ENCODE measurements at places on chromosomes 4 and X.

DNA sequence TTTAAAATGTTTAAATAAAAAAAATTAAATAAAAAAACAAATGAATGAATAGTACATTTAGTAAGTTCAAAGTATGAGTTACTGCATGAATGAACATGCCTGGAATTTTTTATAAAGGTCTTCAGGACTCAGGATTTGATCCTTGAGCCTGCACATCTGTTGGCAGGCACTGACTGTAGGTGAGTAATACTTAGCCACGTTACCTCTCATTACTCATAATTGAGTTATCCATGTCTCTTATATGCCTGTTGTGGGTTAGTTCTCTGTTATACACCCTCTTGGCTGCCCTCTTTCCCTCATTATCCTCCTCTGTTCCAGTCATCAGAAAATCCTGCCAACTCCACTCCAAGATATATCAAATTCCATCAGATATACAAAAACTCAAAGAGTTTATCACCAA is 276.0 kb downstream of the FBXW7 start:
- DNase-seq, result no peak

DNA sequence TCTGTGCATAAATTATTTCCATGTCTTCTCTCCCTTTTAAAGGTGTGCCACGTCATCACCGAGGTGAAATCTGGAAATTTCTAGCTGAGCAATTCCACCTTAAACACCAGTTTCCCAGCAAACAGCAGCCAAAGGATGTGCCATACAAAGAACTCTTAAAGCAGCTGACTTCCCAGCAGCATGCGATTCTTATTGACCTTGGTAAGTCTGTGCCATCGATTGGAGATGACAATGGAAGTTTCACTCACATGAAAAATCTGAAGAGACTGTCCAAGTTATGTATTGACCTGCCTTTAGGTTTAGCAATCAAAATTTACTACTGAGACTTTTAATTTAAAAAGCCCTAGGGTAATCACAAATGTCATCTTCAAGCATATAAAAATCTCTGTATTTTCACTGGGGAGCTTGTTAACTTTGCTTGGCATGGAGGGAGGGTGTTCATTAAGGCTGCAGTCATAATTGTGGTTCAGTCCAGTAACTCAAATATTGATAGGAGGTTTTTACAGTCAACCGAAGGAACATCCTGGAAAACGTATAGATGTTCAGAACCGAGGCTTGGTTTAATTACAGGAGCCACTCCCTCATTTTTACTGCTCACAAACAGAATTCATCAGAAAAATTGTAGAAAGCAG is 142.9 kb downstream of the PTTG2 start:
- no peak for DNase-seq

DNA sequence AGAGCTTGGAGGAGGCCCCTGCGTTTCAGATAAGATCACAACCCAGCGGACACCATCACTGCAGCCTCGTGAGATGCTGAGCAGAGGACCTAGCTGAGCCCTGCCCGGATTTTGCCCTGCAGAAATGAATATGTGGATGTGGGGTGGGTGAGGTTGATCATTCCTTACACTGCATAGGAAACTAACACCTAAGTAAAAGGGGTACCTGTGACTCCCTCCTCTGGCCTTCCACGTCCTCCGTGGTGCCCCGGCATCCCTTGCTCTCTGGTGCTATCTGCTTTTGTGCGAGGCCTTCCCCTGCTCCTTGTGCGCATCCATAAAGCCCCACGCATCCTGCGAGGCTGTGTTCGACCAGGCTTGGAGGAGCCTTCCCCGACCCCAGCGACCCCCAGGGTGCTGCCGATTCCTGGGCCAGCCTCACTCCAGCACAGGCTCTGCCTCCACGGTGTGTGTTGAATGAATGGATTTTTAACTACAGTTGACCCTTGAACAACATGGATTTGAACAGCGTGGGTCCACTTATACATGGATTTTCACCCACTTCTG is 25.6 kb upstream of the GPR78 start:
- DNase-seq, result no peak

DNA sequence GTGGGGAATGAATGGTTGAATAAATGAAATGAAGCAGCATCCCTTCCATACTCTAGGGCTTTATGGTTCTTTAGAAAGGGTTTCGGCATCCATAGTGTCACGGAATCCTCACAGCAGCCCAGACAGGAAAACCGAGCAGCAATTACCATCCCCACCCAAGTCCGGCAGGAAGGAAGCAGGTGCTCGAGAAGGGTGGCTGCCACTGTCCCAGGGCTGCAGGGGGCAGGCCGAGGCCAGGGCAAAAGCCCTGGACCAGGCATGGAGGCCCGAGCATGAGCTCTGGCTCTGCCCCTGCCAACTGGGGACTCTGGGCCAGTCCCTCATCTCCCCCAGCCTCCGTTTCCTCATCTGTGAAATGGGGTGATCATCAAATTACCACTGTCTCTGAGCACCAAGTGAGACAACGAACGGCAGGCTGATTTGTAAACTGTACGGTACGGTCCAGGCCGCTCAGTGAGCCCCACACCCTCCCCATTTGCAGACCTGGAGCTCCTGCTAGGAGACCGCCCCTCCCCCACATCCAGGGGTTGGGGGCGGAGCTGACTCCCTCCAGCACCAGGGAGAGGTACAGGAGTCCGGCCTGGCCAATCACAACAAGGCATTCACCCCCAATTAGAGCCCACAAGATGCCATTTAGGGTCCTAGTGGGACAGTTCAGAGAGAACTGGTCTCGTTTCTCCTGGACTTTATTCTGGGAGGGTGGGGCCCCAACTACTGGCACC is 100.4 kb downstream of the WFS1 start:
- no peak for DNase-seq

DNA sequence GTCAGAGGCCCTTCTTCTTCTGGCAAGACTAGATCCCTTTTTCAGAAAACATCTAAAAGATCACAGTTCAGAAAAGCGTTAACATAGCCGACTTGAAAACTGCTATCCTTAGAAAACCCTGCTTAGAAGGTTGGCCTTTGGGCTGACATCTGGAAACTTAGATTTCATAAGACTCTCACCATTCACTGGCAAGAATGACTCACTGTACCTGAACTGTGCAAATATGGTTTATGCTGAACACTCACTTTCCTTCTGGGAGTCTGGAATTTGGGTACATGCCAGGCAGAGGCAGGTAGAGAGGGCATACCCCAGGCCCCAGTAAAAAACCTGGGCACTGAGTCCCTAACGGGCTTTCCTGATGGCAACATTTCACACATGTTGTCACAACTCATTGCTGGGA is 88.8 kb upstream of the GPC3 start:
- DNase-seq, result no peak

GRCh38 chr4:76639288-76639687 is 204.3 kb downstream of the SHROOM3 start:
- no peak for DNase-seq

GRCh38 chrX:12447448-12448064 is 309.3 kb downstream of the FRMPD4 start:
- DNase-seq, result no peak

DNA sequence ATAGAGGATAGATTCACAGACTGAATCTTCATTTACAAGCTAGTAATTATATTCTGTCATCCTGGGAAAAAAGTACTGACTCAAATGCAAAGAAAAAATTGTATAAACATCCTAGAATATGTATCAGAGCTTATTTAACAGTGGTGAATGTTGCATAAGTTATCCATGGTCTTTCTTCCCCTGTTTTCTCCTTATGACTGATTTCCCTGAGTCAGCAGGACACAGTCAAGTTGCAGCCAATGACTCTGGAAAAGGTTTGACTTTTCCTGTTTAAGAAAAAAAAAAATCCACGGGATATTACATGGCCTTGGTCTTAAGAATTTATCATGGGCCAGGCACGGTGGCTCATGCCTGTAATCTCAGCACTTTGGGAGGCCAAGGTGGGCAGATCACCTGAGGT is 36.5 kb downstream of the INPP4B start:
- no peak for DNase-seq

GRCh38 chr4:76726176-76726575 is 171.8 kb downstream of the SOWAHB start:
- no peak for DNase-seq

DNA sequence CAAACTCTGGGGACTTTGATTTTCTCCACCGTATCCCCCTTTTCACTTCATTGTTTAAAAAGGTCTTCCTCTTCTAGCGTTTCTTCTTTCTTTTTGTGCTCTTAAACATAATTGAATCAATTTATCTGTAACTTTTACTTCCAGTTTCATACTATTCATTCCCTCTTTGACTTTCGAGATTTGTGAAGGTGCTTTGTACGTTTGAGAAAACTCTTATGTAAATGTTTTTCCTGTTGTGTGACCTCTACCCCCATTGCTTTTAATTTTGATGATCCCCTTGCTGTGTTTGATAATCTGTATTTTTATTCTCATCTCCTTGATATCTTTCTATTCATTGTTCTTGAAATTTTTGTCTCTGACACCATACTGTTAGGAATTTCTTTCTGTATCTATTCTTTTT is 4.8 kb downstream of the USP38 start:
- no peak for DNase-seq

GRCh38 chr4:94814237-94814636 is 56.5 kb downstream of the BMPR1B start:
- DNase-seq, result no peak

DNA sequence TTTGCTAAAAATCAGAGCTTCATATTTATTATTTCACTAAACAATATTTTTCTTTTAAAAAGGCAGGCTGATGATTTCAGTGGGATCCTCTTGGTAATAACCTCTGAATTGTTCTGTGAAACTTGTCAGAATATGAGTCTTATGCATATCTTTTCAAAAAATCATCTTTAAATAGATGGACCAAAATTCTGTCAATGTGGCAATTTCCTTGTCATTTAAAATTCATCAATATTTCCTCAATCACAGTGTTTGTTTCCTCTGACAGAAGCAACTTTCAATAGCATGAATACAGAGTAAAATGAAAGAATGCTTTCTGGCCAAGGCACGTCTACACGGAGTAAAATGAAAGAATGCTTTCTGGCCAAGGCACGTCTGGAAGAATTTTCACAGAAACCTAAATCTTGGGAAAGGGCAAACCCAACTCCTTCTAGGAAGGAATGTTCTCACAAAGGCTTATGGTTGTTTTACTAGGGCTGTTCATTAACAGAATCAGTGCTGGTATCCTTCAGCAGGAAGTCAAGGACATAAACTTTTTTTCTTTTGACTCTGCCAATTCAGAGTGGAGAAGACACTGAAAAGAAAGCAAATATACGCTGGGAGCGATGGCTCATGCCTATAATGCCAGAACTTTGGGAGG is 99.0 kb upstream of the GPR34 start:
- DNase-seq, result no peak

DNA sequence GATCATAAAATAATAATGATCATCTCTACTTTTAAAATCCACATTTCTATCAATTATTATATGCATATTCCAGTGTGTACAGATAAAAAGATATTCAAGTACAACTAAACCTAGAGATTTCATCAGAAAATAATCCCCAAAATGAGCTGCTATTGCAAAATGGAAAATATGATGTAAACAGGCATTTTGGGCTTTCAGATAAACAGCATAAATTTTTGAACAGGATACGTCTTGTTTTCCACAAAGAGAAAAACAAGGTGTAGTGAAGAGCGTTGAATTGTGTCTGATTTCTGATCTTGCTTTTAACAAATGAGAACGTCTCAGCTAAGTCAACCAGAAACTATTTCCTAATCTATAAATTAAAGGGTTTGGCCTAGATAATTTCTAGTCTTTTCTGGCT is 349.6 kb upstream of the FTHL17 start:
- DNase-seq, result no peak

DNA sequence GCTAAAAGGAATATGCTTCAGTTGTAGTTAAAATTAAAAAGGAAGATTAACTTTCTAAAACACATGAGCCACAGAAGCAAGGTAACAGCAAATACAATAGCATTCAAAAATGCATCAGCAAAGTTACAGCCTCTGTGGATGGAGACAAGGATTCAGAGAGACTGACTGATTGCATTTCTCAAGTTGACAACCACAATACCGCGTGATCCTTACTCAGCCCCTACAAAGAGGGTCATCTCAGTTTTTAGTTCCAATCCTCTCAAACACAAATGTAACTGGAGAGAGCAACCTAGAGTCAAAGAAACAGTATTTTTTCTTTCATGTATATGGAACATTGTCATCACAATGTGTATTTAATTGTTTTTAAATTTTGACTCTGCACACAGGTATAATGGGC is 14.2 kb upstream of the C1QTNF7 start:
- DNase-seq, result no peak

DNA sequence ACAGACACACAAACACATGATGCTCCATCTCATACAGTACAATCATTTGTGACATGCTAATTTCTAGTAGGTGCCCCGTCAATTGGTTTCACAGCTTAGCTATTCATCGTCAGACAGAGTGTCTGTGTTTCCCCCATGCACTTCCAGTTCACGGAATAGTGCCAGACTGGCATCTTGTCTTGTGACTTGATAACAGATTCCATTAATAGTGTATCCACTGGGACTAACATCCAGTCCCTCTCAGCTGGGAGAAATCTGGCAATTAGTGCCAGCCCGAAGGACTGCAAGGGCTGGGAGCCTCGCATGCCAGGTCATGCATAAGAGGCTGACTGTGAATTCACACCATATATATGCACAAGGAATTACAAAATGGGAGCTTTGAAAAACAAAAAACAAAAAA is 20.2 kb upstream of the GATB start:
- no peak for DNase-seq

- no peak for DNase-seq
These were observed 65.6 kb upstream of the CTSO start for GRCh38 chr4:156019246-156019645.

DNA sequence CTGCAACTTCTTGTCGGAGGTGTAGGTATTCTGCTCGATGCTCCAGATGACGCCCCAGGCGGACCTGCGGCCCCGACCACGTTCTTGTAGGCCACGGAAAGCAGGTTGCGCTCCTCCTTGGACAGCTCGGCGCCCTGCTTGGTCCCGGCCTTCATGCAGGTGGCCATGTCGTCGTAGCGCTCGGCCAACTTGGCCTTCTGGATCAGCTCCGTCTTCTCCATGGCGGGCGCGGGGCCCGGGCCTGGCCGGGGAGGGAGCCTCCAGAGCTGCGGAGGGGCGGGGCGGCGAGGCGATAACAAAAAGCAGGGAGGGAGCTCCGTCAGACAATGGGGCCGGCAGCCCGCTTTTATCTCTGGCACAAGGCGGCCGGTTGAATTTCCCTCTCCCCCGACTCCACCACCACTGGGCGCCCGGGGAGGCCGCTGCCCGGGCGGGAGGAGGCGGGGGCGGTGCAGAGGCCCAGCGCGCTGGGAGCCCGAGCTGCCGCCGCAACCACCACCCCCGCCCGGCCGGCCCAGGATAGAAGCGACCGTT is 28.3 kb upstream of the DRP2 start:
- no peak for DNase-seq

DNA sequence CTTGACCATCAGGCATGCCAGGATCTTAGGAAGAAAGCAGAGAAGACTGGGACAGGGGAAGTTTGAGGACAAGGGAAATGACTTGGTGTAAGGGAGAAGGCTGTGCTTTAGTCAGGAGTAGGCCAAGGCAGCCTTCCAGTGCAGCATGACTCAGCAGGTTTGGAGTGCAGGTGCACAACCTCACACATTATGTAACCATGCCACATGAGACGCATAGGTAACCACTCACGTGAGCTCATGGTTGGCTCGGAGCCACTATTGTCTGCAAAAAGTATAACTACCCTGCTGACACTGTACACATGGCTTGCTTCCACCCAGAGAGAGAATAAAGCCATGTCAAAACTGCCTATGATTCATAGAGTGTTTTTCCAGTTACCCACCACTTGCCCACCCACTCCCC is 715.9 kb downstream of the SMARCA1 start:
- no peak for DNase-seq

Data from stimulated activated CD4-positive, alpha-beta T cell treated with anti-CD3 and anti-CD28 coated beads, Interleukin-2, amount 100 ng/mL, for 4 hours (primary cell).